Activated T-cell treated with anti-CD3 and anti-CD28 coated beads for 4 hours (primary cell): ENCODE measurements at places on chromosomes 6 and 20.

- peak; percentile 9 for DNase-seq
These were observed 709 bp upstream of the ZNF76 start for GRCh38 chr6:35258858-35259193.

GRCh38 chr6:145350928-145351327, 384.4 kb downstream of the EPM2A start:
- no peak for DNase-seq

DNA sequence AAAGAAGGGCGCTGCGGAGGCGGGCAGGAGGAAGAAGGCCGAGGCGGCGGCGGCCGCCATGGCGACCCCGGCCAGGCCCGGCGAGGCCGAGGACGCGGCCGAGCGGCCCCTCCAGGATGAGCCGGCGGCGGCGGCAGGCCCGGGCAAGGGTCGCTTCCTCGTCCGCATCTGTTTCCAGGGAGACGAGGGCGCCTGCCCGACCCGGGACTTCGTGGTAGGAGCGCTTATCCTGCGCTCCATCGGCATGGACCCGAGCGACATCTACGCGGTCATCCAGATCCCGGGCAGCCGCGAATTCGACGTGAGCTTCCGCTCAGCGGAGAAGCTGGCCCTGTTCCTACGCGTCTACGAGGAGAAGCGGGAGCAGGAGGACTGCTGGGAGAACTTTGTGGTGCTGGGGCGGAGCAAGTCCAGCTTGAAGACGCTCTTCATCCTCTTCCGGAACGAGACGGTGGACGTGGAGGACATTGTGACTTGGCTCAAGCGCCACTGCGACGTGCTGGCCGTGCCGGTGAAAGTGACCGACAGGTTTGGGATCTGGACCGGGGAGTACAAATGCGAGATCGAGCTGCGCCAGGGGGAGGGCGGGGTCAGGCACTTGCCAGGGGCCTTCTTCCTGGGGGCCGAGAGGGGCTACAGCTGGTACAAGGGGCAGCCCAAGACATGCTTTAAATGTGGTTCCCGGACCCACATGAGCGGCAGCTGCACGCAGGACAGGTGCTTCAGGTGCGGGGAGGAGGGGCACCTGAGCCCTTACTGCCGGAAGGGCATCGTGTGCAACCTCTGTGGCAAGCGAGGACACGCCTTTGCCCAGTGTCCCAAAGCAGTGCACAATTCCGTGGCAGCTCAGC, 780 bp downstream of the ZCCHC3 start:
- peak; percentile 9 for DNase-seq

- no peak for DNase-seq
These were observed 11.8 kb upstream of the CAP2 start for GRCh38 chr6:17381424-17382147.

DNA sequence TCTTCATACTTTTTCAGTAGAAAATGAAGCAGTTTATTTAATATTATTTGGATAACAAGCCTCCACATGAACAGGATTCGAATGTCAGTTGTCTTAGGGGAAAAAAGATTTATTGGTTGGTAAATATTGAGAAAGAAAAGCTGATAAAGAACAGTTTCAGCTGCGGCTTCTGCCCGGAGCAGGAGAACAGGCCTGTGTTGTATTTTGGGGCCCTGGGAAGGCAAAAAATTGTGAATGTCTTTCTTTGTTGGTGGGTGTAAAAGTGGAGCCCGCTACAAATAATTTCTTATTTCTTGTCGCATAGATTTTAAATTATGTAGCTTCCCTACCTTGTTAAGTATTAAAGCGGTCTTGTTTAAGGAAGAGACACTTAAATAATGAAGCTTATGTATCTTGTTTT, 90.5 kb upstream of the PAX1 start:
- DNase-seq: no peak

DNA sequence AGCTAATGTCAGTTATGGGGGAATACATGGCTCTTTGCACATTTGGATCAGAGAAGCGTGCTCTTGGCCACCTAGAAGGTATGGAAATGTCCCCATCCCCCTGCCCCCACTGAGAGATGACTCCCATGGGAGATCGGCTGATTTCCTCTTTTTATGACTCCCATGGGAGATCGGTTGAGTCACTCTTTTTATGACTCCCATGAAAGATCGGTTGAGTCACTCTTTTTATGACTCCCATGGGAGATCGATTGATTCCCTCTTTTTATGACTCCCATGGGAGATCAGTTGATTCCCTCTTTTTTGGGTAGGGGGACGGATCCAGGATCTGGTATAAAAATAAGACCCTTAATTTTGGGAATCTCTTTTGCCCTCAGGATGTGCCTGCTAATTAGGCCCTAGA, 10.3 kb upstream of the TAAR9 start:
- DNase-seq: no peak

DNA sequence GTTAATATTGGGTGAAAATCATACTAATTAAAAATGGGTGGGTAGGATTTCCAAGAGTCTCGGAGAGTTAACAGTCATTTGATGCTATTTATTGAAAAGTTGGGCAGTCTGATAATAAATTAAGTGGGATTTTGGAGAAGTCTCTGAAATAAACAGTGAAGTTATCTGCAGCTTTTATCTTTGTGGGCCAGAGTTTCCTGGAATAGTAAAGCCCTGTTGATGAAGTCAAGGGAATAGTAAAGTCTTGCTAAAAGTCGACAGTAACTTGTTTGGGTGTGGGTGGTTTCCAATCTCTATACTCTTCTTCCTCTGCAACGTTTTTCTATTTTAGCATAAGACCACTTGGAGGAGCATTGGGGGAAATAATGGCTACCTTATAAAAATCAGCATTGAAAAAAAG, 493.6 kb downstream of the EPM2A start:
- no peak for DNase-seq

GRCh38 chr6:159033160-159034049, 11.4 kb downstream of the TAGAP start:
- no peak for DNase-seq

DNA sequence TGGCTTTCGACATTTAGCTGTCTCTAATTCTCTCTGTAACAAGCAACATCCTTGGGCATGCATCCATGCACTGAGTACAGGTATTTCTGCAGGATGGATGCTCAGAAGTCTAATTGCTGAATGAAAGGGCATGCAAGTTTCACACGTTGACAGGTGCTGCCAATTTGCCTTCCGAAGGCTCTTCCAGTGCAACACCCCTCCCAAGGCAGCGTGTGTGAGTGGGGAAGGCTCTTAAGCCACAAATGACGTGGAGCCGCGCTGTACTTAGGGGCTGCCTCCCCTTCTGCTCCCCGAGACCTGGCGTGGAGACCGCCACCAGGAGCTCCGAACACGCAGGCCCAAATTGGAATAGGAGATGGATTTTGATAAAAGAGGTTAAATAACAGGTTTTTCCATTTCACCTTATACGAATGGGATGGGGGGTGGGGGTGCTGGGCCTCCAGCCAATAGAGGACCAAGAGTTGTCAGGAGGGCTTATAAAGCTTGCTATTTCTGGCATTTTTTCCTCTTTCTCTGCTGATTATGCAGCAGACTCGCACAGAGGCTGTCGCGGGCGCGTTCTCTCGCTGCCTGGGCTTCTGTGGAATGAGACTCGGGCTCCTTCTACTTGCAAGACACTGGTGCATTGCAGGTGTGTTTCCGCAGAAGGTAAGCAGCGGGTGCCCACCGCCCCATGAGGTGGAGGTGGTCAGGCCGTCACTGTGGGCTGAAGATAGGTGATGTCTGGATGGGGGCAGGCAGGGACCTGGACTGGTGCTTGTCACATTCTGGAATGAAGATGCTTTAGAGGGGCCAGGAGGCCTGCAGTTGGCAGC, 30.9 kb downstream of the TOX2 start:
- no peak for DNase-seq

GRCh38 chr6:24689964-24690363, 23.1 kb downstream of the ACOT13 start:
- DNase-seq: no peak

- no peak for DNase-seq
These were observed 357.3 kb upstream of the JARID2 start for GRCh38 chr6:14888575-14889000.

GRCh38 chr20:1038205-1038604, 36.1 kb upstream of the RSPO4 start:
- DNase-seq: no peak

- no peak for DNase-seq
These were observed 174.6 kb downstream of the GMPR start for GRCh38 chr6:16412982-16413381.

- no peak for DNase-seq
These were observed 56.1 kb upstream of the CST7 start for GRCh38 chr20:24892931-24893330.

GRCh38 chr6:146286961-146287360, 256.7 kb upstream of the RAB32 start:
- no peak for DNase-seq

DNA sequence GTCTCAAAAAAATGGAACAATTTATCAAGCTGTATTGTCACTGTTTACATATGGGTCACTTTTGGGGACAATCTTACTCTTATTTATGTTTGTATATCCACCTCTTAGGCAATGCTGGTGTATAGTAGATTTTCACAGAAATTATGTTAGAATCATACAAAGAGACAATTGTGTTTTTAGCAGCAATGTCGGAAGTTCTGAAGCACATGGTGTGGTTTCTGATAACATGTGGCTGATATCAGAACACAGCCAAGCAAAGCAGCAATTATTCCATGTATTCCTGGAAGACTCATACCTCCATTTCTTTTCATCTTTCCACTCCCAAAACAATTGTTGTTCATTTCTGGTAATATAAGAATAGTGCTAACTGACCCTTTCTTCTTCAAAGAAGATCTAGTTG, 17.5 kb upstream of the LOC128125822 start:
- DNase-seq: no peak

GRCh38 chr6:50974319-50974718, 155.6 kb downstream of the TFAP2B start:
- no peak for DNase-seq

GRCh38 chr6:158910484-158911440, 89.2 kb downstream of the RSPH3 start:
- DNase-seq: no peak

DNA sequence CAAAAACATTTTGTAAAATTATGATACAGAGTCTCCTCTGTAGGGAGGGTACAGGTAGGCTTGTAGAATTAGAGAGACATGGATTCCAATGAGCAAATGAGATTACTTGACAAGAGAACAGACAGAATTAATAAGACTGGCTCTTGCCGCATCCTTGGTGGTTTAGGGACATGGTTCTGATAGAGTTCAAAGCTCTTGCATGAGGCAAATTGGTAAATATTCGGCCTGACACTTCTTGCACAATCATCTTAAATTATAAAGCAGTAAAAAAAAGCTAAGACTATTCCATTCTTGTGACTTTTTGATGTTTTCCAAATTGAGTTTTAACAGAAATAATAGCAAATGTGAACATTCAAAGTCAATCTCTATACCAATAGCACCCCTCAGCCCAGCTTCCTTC, 14.9 kb upstream of the KLHL31 start:
- DNase-seq: no peak

DNA sequence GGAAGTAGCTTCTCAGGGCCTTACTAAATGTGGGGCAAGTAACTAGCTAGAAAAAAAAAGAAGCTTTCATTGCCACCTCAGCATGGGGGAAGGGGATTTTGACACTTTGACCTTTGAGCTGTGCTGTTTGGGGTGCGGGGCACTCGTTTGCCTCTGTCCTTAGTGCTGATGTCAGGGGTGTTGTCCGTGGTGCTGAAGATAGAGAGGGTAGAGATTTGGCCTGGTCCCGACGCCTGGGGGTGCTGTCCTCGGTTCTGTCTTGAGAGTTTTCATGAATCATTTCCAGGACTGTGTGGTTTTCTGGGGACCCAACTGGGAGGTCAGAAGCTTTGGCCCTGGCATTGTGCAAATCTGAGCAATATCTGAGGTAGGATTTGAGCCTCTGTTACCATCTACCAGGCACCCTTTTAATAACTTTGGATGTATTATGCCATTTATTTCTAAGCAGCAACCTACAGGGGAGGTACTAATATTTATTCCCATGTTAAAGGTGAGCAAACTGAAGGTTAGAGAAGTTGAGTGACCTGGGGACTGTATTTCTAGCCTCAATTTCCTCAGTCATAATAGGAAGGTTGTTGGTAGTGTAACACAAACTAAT, 78.0 kb downstream of the DLGAP4 start:
- DNase-seq: no peak

DNA sequence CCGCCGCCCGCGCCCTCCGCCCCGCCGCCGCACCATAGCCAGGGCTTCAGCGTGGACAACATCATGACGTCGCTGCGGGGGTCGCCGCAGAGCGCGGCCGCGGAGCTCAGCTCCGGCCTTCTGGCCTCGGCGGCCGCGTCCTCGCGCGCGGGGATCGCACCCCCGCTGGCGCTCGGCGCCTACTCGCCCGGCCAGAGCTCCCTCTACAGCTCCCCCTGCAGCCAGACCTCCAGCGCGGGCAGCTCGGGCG, 1.5 kb downstream of the FOXC1 start:
- no peak for DNase-seq

DNA sequence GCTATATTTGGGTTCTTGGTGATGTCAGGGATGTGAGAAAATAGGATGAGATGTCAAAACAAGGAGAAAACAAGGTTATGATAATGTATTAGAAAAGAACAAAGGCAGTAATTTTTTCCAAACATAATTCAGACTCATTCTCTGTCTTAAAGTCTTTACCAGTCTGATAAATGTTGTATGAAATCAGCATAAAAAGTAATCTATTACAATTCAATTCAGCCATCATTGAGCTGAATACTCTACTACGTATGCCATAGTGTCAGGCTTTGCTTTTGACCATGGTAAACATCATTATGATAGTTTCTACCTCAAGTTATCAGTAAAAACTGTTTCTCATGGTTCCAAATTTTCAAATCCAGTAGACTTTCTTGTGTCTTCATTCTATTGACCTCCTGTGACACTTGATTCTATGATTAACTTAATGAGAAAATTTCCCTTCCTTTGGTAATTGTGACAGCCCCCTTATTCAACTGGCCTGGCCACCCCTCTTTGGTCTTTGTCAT, 75.0 kb downstream of the EPHA7 start:
- no peak for DNase-seq

GRCh38 chr6:8462169-8462568, 26.8 kb upstream of the SLC35B3 start:
- no peak for DNase-seq

DNA sequence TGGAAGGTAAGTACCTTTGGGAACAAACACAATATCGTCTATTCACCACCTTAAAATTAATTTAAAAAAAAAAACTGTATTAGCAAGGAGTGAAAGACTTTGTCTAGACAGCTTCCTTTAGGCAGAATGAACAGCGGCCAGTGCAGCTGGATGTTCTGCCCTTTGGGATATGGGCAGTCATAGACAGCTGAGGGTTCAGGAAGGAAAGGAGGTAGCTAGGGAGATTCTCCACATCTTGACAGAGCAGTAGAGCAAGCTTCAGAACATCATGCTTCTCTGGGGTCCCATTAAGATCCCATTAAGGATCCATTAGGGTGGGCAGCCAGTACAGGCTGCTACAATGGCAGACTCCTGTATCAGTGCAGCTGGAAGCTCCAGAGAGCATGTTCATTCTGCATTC, 46.5 kb upstream of the PLCB4 start:
- no peak for DNase-seq
